ENCODE measurements at places on chromosomes 11 and 22.
A peak's percentile ranks its signal among the peaks of the same experiment; 100 is the strongest.

DNA sequence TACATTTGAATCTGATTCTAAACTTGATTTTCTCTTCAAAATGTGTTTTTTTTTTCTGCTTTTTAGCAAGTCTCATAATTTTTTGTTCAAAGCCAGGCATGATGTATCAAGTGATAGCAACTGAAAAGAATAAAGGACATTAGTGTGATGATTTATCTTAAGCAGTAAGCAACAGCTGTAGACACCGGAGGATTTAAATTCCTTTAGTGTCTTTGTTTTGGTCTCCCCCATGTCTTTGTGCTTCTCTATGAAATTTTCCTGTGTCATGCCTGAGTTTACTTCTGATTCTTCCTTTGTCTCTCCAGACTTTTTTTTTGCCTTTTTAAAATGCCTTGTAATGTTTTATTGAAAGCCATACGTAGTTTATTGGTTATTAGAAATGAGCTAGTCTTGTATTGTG is 934.2 kb upstream of the RAG2 start:
- DNase-seq: no peak

DNA sequence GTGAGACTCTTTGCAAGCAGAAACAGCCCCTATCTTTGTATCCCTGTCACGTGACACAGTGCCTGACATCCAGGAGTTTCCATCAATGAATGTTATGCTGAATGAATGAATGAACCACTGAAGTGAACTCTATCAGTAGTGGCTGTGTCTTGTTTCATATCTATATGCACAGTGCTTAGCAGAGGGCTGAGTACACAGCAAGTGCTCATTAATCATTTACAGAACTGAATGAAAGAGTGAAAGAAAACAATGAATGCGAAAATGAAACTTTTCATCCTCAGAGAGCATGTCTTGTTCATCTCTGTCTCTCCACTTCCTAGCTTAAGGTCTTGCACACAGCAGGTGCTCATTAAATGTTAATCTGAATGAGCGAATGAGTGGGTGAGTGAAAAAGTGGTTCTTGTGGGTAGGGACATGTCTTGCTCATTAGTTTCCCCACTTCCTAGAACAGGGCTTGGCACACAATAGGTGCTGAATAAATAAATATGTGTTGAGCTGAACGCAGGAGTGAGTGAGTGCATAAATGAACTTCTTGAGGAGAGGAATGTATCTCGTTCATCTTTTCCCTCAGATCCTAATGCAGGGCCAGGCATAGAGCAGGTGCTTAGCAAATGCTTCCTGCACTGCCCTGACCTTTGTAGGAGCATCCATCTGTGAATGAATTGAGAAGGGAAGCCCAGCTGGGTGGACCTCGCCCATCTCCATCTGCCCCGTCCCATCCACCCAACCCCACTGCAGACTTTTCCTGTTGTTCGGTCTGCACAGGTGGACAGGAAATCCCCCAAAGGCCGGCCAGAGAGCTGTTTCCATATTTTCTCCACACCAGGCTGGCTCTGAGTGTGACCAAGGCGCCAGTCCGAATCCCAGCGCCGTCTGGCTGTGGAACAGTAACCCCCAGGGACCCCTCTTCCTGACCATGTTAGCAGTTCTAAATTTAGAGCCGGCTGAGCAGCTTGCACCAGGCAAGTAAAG is 113.4 kb upstream of the CRYBB3 start:
- DNase-seq: no peak

GRCh38 chr11:8692417-8692816 is 9.8 kb downstream of the RPL27A start:
- DNase-seq: no peak

DNA sequence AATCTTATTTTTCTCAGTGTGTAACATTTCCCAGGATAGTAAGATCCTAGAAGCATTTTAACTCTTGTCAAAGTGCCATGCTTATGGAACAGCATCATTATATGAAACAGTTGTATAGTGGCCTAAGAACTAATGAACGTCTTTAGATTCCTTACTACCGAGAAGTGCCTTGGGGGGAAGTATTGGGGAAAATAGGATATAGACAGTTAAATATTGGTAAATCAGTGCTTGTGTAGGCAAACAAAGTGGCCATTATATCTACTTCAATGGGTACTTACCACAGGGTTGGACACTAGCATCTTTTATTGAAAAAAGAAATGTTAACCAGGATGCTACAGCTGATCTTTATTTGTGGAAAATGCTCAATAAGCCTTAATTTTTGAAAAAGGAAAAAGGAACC is 11.3 kb downstream of the FAR1 start:
- no peak for DNase-seq

GRCh38 chr11:72831521-72832300 is 17.5 kb downstream of the ATG16L2 start:
- peak; percentile 21 for DNase-seq

- DNase-seq: peak; percentile 50
These were observed 859 bp upstream of the KRTAP5-5 start for GRCh38 chr11:1628506-1629325.

DNA sequence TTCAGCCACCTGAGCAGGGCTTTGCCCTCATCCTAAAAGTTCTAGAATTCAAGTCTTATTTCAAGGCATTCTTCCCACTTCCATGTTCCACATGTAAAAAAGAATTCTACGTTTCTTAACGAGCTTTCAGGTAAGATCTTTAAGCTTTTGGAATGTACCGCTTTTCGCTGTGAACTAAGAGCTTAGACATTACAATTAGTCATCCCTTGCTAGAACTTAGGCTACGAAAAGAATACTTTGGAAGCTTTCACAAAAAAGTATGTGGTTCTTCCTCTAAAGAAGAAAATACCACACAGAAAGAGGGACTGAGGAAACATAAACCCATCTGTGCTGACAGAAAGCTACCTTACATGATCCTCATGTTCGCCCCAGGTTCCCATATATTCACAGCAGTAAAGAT is 1.9 kb downstream of the NUMA1 start:
- DNase-seq: no peak

- no peak for DNase-seq
These were observed 15.8 kb upstream of the SLC36A4 start for GRCh38 chr11:93213622-93214021.

GRCh38 chr11:70018816-70019215 is 59.3 kb upstream of the ANO1 start:
- no peak for DNase-seq

GRCh38 chr22:38452373-38453065 is 2.5 kb downstream of the KCNJ4 start:
- DNase-seq: no peak

- no peak for DNase-seq
These were observed at the start of gene ISX for GRCh38 chr22:35065796-35066218. Gene ISX, plus strand, starts transcription at chr22:35066158. Its CDS starts 930 bp downstream, at chr22:35067088.

DNA sequence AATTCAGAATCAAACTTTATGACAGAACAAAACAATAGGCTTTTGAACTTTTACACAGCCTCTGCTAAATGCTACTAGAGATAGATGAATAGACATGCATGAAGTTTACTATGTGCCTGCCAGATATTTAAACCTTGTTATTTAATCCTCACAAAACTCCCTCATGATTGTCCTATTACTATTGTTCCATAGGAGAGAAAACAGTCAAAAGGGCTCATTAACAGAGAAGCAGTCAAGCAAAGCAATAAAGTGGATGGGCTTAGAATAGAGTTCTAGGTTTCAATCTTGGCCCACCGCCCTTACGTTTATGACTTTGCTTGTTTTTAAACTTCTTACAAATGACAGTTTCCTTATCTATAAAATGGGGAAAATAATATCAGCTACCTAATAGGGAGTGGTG is 12.9 kb downstream of the CWC15 start:
- DNase-seq: no peak

GRCh38 chr22:49007013-49007653 is 820.5 kb downstream of the BRD1 start:
- no peak for DNase-seq

DNA sequence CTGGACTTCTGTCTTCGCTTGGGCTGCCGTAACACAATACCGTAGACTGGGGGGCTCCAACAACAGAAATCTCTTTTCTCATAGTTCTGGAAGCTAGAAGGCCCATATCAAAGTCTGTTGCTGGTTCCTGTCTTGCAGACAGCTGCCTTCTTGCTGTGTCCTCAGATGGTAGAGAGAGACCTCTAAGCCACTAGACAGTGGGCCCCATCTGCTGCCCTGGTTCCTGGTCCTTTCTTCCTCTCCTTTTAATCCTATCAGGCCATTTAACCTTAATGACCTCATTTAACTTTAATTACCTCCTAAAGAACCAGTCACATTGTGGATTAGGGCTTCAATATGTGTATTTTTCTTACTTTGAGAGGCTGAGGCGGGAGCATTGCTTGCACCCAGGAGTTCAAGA is 9.4 kb downstream of the CEP164 start:
- no peak for DNase-seq

DNA sequence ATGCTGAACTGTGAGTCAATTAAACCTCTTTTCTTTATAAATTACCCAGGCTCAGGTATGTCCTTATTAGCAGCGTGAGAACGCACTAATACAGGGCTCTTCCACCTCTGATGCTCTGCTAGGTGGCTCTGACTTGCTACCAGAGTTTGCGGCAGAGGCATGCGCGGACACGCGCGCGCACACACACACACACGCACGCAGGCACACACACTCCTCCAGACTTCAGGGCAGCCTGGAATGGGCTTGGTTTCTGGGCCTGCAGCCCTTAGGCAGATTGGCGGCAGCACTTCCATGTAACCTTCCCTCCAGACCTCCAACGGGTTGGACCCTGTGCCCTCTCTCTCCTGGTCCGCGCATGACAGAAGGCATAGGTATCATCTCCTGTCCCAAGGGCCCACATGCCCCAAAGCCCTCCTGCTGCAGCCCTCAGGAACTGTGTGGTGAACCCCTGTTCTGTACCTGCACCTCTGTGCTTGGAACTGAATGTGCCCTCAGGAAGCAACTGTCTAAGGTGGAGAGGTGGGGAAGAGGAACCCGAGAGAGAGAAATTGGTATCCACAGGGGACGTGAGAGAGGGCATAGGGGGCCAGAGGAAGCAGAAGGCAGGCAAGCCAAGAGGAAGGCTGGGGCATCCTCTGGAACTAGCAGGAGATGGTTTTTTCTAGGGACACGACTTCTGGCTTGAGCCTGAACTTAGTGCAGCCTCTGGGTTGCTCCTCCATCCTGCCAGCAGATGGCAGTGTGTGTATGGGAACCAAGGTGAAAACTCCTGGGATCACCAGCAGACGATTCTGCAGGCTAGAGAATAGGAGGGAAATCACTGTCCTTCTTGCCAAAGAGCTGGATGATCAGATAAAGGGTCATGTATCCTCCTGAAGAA is 23.4 kb upstream of the RIC3 start:
- DNase-seq: peak; percentile 17

DNA sequence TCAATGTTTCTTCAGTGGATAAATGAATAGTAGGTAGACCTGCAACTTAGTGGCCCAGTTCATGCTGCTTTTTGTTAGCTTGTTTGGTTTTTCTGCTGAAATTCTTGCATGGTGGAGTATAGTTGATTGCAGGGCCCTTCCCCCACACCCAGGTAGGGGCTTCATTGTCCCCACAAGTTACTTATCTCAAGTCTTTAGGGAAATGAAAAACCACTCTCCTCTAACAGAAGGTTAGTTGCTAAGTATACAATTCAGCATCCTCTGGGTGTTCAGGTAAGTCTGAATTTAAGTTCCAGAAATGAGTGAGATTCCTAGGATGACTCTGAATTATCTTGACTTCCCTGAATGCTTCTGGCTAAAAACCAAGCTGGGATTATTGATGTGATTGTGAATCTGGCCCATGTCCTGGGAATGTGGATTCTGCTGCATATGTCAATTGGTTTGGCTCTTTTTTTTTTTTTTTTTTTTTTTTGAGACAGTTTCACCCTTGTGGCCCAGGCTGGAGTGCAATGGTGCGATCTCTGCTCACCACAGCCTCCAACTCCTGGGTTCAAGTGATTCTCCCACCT is 40.3 kb downstream of the BCL2L13 start:
- no peak for DNase-seq

GRCh38 chr11:92053216-92053615 is 171.4 kb upstream of the FAT3 start:
- no peak for DNase-seq

DNA sequence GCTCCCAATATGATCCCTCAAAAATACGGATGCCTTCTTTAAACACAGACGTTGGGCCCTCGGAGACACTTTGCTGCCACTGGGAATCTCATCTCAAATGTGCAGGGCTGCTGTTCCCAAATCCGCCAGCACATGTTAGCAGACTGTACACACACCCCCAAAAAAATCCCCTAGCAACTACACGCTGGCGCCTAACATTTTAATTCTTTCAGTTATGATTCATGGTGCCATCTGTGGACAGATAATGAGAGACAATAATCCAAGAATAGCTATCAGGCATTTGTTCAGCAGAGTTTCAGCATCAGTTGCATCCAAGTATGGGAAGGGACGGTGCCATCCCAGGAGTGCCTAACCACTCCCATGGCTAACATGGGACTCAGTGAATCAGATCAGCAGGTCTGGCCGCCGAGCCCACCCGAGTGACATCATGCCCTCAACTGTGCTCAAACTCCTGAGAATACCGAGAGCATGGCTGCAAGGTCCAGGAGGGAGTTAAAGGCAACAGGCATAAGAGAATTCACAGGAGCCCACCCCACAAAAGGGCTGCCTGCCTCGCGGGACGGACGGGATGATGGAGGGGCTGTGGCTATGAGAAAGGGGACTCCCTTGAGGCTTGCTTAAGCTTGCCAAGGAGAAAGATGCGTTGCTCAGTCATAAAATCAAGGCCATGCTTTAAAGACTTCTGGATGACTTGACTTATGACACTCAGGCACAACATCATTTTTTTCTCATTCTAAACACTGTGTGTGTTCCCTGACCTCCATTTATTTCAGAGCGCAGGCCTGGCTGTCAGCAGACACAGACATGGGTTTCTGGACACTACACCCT is 337.0 kb downstream of the SHANK2 start:
- DNase-seq: no peak

GRCh38 chr11:69732910-69733309 is 29.1 kb upstream of the FGF19 start:
- DNase-seq: no peak

DNA sequence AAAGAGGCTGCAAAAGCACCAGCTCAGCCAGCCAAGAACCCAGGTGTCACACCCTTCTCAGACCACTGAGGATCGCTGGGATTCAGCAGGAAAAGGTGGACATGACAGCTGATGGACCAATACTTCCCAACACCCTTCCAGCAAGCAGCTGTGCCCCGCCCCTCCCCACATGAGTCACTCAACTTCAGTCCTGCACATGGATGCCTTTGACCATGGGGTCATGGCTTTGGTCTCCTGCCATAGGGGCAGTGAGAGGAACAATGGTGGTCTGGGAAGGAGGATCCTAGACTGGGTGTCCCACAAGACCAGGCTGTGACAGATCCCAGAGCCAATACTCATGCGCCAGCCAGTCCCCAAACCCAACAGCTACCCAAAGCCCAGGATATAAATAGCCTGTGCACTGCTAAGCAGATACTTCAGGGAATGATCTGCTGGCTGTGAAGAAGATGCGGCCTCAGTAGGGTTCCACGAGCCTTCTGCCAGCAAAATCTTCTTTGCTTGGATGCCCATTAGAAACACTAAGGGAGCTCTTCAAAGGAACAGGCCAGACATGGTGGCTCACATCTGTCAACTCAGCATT is 5.5 kb upstream of the RGL4 start:
- no peak for DNase-seq

Measured in effector CD4-positive, alpha-beta T cell (primary cell).